Mesenchymal stem cell (in vitro differentiated cells and primary cell): ENCODE measurements at places on chromosomes 5 and 9.

GRCh38 chr5:154646745-154647113 lies 108.4 kb upstream of the LARP1 start:
- no peak for DNase-seq

GRCh38 chr5:7871653-7872052 lies 2.7 kb downstream of the MTRR start:
- DNase-seq, result no peak

- DNase-seq, result no peak
Observed at GRCh38 chr5:138128334-138128733, 10.9 kb downstream of the NME5 start.

- no peak for DNase-seq
Observed at GRCh38 chr5:134143944-134144941, 29.8 kb downstream of the TCF7 start.

GRCh38 chr5:66247176-66247960 lies 103.3 kb downstream of the SREK1 start:
- DNase-seq, result peak; percentile 92

DNA sequence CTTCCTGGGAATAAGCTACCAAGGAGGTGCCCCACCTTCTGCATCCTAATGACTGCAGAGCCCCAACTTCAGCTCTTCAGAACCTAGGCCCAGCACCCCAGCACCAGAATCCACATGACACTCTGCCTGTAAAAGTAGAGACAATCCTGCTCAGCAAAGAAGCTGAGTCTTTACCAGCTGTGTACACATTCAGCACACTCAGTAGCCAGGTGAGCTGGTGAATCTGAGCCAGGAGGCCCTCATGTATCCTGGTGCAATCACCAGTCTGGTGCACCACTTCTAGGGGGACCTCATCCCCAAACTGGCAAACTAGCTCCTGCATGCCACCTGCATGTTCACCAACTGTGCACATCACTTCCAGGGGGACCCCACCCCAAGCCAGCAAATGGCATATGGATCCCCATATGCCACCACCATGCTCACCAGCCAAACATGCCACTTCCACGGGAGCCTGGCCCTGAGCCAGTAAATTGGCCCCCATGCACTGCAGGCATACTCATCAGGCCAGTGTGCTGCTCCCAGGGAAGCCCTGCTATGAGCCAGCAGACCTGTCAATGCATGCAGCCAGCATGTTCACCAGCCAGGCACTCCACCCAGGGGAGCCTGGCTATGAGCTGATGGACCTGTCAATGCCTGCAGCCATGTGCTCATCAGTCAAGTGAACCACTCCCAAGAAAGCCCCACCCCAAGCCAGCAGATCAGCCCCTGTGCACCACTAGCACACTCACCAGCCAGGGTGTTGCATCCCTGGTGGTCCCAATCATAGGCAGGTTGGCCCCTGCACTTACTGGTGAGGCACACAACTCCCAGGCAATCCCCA lies 15.6 kb upstream of the BTNL9 start:
- DNase-seq, result no peak

- no peak for DNase-seq
Observed at GRCh38 chr5:147751-148150, 43.5 kb upstream of the LRRC14B start.

GRCh38 chr5:90353254-90353653 lies 56.3 kb downstream of the CETN3 start:
- DNase-seq, result no peak

- no peak for DNase-seq
Observed at GRCh38 chr9:87184956-87185642, 237.8 kb upstream of the GAS1 start.

- DNase-seq, result no peak
Observed at GRCh38 chr9:30198463-30199309, 2185.8 kb upstream of the ACO1 start.

GRCh38 chr5:172892713-172893112 lies 58.7 kb downstream of the ERGIC1 start:
- DNase-seq, result no peak

DNA sequence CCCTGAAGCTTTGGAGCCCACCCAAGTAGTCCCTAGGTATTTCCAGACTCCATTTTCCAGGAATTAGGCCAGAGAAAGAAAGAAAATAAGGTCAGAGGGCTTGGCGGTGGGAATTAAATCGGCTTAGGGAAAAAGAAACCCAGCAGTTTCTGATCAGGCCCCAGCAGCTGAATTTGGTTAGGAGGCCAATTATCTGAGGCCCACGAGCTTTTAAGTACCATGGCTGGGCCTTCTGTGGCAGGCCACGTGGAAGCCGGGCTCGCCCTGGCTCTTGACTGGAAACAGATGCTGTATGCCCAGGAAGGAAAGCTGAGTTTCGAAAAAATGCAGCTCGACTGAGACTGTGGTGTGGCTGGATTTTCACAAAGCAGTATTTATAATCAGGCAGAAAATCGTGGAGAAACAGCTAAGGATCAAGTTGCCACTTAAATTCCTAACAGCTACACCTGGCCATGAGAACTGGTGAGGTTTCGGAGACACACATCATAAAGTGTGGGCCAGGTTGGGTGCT lies 75.1 kb upstream of the PANK3 start:
- no peak for DNase-seq
